Upper lobe of right lung (tissue), 1 donor: ENCODE measurements at places on chromosomes 7 and 10. TPM values are rescaled to one million over a fixed set of nuclear protein-coding genes. Genes with fewer than 3 reads are reported as not detected.

The PFKFB3 gene
- total RNA-seq, result 77.2 TPM

The CYP26C1 gene
- 0.35 TPM for total RNA-seq

The AFAP1L2 gene
- total RNA-seq, result 10.1 TPM

The KAT6B gene
- total RNA-seq, result 45.4 TPM

The RNF32 gene
- total RNA-seq, result 1.9 TPM

The TAS2R16 gene
- total RNA-seq, result not detected

The NDUFA5 gene
- total RNA-seq, result 67.1 TPM

DNA sequence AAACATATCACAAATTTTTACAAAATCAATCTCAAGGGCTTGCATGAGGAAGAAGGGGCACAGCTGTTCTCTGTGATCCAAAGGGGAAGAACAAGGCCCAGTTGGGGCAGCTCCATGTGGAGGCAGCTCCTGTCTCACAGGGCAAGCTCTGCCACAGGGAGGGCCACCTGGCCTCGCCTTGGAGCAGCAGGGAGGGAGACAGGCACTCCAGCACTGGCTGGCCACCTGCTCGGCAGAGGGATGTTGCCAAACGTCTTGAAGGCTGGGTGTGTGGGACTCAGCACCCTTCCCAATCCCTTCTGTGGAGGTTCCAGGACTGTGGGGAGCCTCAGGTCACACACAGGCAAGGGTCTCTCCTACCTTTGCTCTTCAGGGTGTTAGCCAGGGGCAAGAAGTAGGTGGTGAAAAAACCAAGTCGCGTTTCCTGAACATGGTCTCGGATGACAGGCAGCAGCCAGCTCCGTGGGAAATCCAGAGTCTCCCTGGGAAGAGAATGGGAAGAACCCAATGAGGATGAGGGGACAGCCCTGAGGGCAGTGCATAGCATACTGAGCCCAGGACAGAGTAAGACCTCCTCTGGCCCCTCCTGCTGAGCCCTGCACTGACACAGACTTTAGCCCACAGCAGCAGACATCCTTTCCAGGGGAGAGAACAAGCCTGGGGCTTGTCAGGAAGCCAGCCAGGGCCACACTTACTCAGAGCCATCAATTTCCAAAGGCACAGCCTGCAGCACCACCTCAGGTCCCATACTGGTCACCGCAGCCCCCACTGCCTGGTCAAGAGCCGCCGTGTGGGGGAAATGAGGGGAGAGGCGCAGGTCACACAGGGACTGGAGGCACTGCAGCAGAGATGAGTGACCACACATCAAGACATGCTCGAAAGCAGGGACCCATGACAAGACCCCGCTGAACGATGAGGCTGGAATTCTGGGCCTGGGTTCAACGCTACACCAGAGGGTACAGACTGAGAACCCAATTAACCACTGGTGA lies 21.9 kb downstream of the RRP12 start:
- H3K4me1 ChIP-seq, result no peaks in the 10 kb centered on the region
- peaks cover 31% of the 10 kb centered on the region for H3K36me3 ChIP-seq
- no peak for DNase-seq
- H3K27ac ChIP-seq, result no peak overlapping the region

GRCh38 chr10:37700886-37701780 lies 156.3 kb downstream of the ZNF248 start:
- H3K36me3 ChIP-seq, result no peaks in the 10 kb centered on the region
- no peaks in the 10 kb centered on the region for H3K27me3 ChIP-seq
- no peak overlapping the region for H3K4me3 ChIP-seq
- peak; percentile 54 for DNase-seq
- H3K4me1 ChIP-seq, result no peaks in the 10 kb centered on the region

DNA sequence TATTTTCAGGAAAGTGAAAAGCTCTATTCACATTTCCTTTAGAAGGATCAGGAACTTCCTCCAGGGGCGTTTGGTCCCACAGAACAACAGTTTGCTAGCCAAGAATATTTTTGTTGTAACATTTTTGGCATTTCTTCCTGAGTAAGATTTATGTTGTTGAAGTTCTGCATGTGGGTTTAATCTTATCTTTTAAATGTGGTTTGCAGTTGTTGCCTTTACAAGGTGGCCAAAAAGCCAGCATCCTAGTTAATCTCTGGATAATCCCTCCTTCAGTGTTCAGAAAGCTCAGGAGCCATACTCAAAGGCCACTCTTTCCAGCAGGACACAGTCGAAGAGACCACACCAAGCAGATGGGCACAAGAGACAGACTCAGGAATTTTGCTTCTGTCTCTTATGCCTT lies 30.0 kb downstream of the SLC26A4 start:
- DNase-seq, result no peak
- no peaks in the 10 kb centered on the region for H3K36me3 ChIP-seq
- no peaks in the 10 kb centered on the region for H3K27me3 ChIP-seq

DNA sequence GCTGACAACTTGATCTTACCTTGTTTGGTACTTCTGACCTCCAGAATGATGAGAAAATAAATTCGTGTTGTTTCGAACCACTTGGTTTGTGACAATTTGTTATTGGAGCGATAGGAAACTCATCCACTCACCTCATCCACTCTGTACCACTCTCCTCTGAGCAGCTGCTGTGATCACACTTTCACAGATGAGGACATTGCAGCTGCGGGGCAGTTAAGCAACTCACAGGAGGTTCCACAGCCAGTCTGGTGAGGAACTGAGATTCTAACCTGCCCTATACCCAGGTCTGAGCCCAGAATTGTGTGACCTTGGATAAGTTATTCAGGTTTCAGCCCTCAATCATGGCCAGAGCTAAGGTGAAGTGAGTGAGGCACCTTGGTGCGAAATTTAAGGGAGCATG lies 35.2 kb downstream of the BTBD16 start:
- H3K36me3 ChIP-seq, result no peaks in the 10 kb centered on the region
- DNase-seq, result no peak
- no peak overlapping the region for H3K4me3 ChIP-seq
- H3K27me3 ChIP-seq, result no peaks in the 10 kb centered on the region

GRCh38 chr7:84822941-84823510 lies 363.8 kb downstream of the SEMA3D start:
- H3K36me3 ChIP-seq, result no peaks in the 10 kb centered on the region
- H3K4me3 ChIP-seq, result no peak overlapping the region
- no peaks in the 10 kb centered on the region for H3K27me3 ChIP-seq
- DNase-seq, result no peak
- H3K4me1 ChIP-seq, result no peaks in the 10 kb centered on the region

- peak; percentile 64 for DNase-seq
- no peak overlapping the region for H3K27ac ChIP-seq
- H3K4me3 ChIP-seq, result no peak overlapping the region
Observed at GRCh38 chr7:47266799-47267198, 315.1 kb downstream of the TNS3 start.

GRCh38 chr10:111323389-111323966 lies 246.6 kb downstream of the ADRA2A start:
- H3K27me3 ChIP-seq, result no peaks in the 10 kb centered on the region
- no peak for DNase-seq
- no peaks in the 10 kb centered on the region for H3K36me3 ChIP-seq
- H3K27ac ChIP-seq, result no peak overlapping the region
- H3K4me3 ChIP-seq, result no peak overlapping the region

- DNase-seq, result no peak
- no peaks in the 10 kb centered on the region for H3K4me1 ChIP-seq
- H3K27ac ChIP-seq, result no peak overlapping the region
- no peaks in the 10 kb centered on the region for H3K27me3 ChIP-seq
- H3K36me3 ChIP-seq, result peaks cover 14% of the 10 kb centered on the region
Observed at GRCh38 chr7:27532314-27532713, 130.4 kb downstream of the HIBADH start.
